ENCODE measurements at places on chromosomes 7 and 10. TPM values are rescaled to one million over a fixed set of nuclear protein-coding genes. Genes with fewer than 3 reads are reported as not detected.

DNA sequence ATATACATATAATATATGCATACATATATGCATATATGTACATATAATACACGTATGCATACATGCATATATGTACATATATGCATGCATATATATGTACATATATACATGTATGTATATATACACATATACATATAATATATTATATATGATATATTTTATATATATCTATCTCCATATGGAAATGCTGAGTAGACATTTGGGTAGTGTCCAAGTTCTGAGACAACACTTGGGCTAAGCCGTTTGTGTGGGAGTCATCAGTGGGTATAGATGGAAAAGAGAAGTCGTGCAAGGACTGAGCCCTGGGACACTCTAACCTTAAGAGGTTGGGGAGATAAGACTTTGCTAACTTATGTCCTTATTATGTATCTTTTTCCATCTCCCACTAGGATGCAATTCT lies 165.2 kb upstream of the PODXL start:
- no peak for DNase-seq
- H3K27ac ChIP-seq, result no peak overlapping the region
- no peak overlapping the region for H3K4me3 ChIP-seq
- peaks cover 10% of the 10 kb centered on the region for H3K27me3 ChIP-seq
- H3K36me3 ChIP-seq, result no peaks in the 10 kb centered on the region

GRCh38 chr7:28041508-28042314 lies 138.9 kb downstream of the JAZF1 start:
- H3K36me3 ChIP-seq, result peaks cover 22% of the 10 kb centered on the region
- DNase-seq, result no peak
- H3K27me3 ChIP-seq, result no peaks in the 10 kb centered on the region
- no peak overlapping the region for H3K27ac ChIP-seq
- H3K4me3 ChIP-seq, result no peak overlapping the region

DNA sequence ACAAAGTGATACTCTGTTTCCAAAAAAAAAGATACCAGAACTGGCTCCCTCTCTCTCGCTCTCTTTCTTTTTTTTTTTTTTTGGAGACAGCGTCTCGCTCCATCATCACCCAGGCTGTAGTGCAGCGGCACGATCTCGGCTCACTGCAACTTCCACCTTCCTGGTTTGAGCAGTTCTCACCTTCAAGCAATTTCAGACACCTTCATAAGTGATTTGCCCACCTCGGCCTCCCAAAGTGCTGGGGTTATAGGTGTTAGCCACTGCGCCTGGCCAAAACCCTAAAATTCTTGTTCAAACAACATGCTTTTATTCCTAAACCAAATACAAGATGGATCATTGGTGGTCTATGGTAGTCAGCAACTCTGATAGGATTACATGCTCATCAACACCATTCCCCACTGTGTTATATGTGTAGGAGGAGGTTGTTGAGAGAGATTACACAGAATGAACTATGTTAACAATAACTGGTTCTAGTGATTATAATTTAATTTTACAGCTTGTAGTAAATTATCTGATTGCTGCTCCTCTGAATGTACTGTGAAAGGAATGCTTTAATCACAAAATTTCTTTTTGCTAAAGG lies 15.5 kb downstream of the ACBD5 start:
- no peak for DNase-seq
- H3K27ac ChIP-seq, result no peak overlapping the region
- peaks cover 43% of the 10 kb centered on the region for H3K36me3 ChIP-seq
- no peaks in the 10 kb centered on the region for H3K4me1 ChIP-seq
- H3K27me3 ChIP-seq, result no peaks in the 10 kb centered on the region
- no peak overlapping the region for H3K4me3 ChIP-seq

DNA sequence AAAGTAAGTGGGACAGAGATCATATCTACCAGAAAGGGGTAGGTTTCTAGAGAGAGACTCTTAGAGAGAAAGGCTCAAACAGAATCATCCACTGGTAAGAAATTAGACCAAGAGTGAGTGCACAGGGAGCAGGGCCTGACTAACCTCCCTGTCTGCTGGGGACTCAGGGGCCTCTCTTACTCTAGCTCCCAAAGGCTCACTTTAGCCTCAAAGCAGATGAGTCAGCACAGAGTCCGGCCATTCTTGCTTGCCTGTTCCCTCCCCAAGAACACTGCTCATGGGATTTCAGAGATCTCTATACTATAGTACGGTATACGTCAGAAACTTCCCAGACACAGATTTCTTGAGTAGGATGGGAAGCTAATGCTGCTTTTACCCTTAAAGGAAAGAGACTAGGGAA lies 32.7 kb downstream of the RBM28 start:
- no peak for DNase-seq
- no peak overlapping the region for H3K4me3 ChIP-seq

DNA sequence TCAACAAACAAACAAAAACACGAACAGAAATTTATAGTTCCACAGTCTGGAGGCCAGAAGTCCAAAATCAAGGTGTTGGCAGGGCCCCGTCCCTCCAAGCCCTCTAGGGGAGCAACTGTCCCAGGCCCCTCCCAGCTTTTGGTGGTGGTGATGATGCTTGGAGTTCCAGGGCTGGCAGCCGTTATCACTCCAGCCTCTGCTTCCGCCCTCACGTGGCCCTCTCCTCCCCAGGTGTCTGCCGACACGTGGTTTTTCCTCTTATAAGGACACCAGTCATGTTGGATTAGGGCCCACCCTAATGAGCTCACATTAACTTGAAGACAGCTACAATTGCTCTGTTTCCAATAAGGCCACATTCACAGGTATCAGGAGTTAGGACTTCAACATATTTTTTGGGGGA lies 49.7 kb downstream of the MICALL2 start:
- no peaks in the 10 kb centered on the region for H3K36me3 ChIP-seq
- DNase-seq, result no peak
- no peak overlapping the region for H3K4me3 ChIP-seq
- no peak overlapping the region for H3K27ac ChIP-seq

DNA sequence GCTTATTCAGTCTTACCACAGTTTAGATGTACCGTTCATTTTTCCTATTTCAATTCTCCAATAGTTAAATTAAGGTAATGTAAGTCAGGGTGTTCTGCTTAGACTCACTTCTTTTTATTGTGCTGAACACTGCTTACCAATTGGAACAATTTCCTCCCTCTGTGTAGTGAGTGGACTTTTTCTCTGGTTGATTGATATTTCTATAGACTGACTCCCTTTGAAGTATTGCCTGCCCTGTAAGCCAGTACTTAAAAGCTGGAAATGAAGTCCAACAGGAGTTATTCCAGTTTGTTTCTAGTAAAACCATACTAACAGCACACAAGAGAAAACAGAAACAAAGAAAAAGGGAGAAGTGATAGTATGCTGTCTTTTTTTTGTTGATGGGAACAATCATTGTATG lies 1674.9 kb downstream of the REEP3 start:
- H3K4me1 ChIP-seq, result no peaks in the 10 kb centered on the region
- no peak for DNase-seq
- no peak overlapping the region for H3K27ac ChIP-seq
- H3K4me3 ChIP-seq, result no peak overlapping the region
- no peaks in the 10 kb centered on the region for H3K36me3 ChIP-seq
- no peaks in the 10 kb centered on the region for H3K27me3 ChIP-seq

The NRF1 gene
- 29.8 TPM for total RNA-seq
